ENCODE measurements at places on chromosomes 4 and X. TPM values are rescaled to one million over a fixed set of nuclear protein-coding genes. Genes with fewer than 3 reads are reported as not detected.

CABS1 gene
- not detected for total RNA-seq

GAGE12E gene
- not detected for total RNA-seq

HS6ST2 gene
- total RNA-seq, result not detected

UGT2B11 gene
- total RNA-seq, result not detected

PAGE5 gene
- not detected for total RNA-seq

IRAK1 gene
- total RNA-seq, result 120 TPM

NLRP2B gene
- total RNA-seq, result not detected

YY2 gene
- 1.8 TPM for total RNA-seq

GCNA gene
- total RNA-seq, result 6.2 TPM

AWAT2 gene
- total RNA-seq, result not detected

ESX1 gene
- total RNA-seq, result not detected

SRD5A3 gene
- total RNA-seq, result 5.3 TPM

BRS3 gene
- total RNA-seq, result not detected

SH3D19 gene
- 0.66 TPM for total RNA-seq

CEP44 gene
- total RNA-seq, result 25.5 TPM

NXF2B gene
- not detected for total RNA-seq

GPM6B gene
- not detected for total RNA-seq

FATE1 gene
- not detected for total RNA-seq

CCNB3 gene
- total RNA-seq, result 0.30 TPM

KCNIP4 gene
- total RNA-seq, result not detected

NEIL3 gene
- total RNA-seq, result not detected

TRPC5OS gene
- not detected for total RNA-seq

RHOXF2 gene
- not detected for total RNA-seq

DMRTC1B gene
- total RNA-seq, result 1.7 TPM

AADAT gene
- total RNA-seq, result not detected

CLNK gene
- 0.13 TPM for total RNA-seq

GPR119 gene
- not detected for total RNA-seq

TMEM156 gene
- 8.9 TPM for total RNA-seq

EMCN gene
- total RNA-seq, result not detected

All from naive thymus-derived CD4-positive, alpha-beta T cell (primary cell).